AG08396 (cell line): ENCODE measurements at places on chromosomes 3 and 15.

GRCh38 chr15:98127586-98127985, 167.1 kb downstream of the ARRDC4 start:
- DNase-seq, result no peak

GRCh38 chr3:48248095-48248850, 7.4 kb downstream of the ZNF589 start:
- no peak for DNase-seq

DNA sequence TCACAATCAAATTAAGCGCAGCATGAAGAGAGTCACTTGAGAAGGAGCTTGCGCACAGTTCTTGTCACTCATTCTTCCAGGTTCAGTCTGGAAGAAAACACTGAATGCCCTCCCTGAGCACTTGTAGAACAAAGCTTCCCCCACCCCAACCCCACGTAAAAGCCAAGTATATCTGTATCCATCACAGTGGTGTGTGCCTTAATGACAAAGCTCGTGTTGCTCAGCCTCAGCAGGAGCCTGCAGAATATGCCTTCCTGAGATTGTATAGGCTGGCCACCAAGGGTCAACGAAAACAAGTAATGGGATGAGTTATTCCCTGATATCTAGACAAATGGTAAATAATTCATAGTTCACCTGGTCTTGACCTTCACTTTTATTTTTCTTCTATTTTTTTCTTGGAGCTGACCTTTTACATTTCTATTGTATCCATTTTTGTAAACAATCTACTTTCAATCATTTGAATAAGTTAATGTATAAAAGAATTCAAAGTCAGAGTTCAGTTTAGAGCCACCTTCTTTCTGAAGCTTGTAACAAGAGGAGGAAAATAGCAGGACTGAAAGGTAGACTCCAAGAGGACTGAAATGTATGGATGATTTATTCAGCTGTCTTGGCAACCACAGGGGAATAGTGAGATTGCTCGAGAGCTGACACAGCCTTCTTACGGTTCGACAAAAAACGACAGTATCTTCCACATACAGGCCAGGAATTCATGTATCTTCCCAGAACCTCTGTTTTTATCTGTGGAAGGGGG, 405.5 kb upstream of the TPM1 start:
- DNase-seq, result no peak

DNA sequence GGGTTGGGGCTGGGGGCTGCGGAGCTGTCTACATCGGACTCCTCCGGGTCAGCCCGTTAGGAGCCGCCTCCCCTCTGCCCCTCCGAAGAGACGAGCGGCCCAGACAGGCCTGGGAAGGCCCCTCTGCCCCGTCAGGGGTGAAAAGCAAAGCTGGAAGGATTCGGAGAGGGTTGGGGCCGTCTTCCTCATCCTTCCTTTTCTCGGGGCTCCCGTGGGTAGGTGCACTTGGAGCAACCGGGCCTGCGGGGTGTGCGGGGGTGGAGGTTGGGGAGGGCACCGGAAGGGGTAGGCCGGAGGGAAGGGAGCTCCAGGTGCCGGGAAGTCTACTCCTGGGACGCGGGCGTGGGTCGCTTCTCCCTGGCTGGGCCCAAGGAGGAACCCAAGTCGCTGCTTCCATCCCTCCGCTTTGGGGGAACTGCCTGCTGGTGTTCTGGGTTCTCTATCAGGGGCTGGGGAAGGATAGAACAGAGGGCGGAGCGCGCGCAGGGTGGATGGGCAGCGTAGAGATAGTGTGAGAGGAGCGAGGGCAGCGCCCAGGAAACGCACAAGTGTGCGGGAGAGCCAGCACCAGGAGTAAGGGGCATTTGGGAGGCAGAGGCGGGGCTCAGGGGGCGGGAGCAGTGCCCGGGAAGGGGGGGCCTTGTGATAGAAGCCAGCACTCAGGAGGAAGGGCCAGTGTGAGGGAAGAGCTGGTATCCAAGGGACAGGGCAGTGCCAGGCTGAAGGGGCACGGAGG, 590 bp downstream of the POLR2H start:
- DNase-seq, result peak; percentile 78

GRCh38 chr3:13112521-13113345, 39.5 kb upstream of the IQSEC1 start:
- DNase-seq, result no peak

DNA sequence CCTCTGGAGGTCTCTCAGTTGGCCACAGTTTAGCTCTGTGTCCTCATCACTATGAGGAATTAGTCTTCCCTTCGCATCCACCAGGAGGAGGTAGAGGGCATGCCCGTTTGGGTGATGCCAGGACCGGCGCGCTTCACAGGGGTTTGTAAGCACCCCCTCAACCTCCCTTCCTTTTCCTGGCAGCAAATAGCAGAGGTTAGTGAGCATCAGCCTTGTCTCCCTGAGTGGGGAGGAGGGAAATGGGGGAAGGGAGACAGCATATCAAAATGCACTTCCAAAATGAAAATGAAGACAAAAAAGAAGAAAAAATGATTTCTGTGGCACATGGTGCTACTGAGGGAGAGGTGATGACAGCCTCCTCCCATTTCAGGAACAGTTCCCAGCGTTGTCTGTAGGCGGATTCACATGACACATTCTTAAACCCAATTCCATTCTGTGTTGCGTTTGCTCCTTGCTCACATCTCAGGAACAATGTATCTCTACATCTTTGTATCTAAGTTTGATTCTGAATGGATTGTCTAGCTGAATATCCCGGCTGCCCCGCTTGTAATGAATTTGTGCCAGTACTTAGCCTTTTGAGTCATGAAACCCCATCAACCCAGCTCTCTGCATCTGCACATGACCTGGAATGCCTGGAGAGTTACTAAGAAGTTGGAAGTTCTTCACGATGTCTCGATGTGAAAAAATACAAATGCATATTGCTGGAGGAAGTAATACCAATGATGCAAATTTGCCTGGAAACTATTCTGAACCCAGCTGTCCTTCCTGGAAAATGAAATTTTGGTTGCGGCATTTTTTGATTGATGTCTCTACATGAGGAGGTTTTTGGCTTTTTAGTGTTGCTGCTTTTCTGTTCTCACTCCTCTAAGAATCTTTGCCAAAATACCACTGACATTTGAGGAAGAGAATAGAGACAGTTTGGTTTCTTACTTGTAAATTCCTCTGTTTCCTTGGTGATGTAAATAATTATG, 45.2 kb downstream of the TYRO3 start:
- peak; percentile 72 for DNase-seq

- DNase-seq, result no peak
These were observed 179.6 kb downstream of the NSMCE3 start for GRCh38 chr15:29089731-29090616.

GRCh38 chr3:141959589-141960554, 83.4 kb downstream of the ATP1B3 start:
- peak; percentile 60 for DNase-seq

DNA sequence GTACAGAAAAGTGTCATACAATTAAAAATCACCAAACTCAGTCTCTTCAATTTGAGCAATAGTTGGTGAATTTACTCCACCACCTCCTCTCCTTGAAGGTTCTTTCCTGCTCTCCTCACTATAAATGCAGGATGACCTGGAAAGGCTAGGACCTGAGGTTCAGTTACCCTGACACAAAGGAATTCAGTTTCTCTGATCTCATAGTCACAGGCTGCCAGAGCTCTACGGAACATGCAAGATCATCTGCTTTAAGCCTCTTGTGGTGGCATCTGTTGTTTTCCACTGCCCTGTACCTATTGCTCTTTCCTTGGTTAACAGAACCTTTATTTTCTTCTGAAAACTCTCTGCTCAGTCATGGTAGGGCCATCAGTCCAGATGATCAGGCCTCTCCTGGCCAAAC, 4.9 kb upstream of the TP63 start:
- no peak for DNase-seq

DNA sequence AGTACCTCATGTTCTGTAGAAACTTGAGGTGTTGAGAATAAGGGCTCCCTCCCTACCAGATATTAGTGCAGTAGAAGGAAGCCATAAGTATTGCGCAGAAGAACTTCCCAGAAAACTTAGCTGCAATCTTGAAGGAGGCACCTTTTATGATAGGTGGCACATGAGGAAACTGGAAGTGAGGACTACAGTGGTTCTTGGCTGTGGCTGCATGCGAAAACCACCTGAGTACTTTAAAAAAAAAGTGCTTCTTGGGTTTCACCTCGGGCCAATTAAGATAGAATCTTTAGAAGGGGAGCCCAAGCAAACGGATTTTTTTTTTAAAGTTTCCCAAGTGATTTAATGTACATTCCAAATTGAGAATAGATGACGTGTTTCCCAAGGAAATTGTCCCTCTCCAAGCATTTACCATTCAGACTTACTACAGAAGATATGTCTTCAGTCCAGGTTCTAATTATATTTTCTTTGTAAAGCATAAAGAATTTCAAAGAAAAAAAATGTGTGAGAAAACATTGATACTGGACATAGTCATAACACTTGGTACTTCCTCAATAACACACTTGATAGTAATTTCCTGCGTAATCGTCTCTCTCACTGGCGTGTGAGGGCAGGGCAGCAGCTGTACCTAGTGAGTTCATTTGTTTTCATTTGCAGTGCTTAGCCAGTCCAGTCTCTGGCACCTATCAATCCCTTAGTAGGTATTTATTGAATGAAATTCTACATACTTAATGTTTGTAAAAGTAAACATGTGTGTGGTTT, 12.3 kb upstream of the NR1I2 start:
- no peak for DNase-seq

GRCh38 chr3:161028555-161029153, 76.5 kb downstream of the B3GALNT1 start:
- DNase-seq, result no peak

DNA sequence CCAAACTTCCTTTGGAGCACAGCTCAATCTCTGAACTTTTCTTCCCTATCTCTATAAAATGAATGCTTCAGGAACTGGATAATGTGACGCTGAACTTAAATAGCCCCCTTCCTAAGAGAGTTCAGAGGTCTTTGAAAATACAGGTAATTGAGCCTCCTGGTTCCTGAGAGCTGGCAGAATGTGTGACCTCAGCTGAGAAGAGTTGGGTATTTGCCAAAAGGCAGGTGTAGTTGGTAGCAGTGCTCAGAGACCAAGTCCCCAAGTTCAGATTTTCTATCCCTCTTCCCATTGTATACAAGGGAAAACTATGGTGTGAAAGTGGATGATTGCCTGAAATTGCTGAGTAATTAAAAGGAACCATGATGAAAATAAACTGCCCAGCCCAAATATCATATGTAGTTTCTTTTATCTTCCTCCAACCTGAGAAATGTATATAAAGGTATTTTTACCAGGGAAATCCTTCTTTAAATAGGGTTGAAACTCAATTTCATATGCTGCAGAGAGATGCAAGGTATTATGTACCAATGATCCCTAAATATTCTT, 154.6 kb upstream of the ICE2 start:
- DNase-seq, result no peak

- no peak for DNase-seq
These were observed 129.0 kb upstream of the ARHGEF3 start for GRCh38 chr3:56930706-56931105.

DNA sequence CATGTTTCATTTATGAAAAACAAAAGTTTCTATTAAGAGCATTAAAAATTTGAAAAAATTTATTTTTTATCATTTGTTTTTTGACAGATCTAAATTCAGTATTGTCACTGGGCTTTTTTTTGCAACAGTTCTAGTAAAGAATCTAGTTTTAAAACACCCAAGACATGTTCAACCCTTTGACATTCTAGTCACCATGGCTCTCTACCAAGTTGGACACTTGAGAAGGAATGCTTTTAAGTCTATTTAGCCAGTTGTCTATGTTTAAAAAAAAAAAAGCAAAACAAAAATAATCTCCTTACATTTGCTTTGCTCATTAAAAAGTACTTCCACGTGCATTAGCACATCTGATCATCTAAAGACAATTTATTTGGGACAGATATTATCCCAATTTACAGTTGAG, 417.5 kb downstream of the RSL24D1 start:
- no peak for DNase-seq

GRCh38 chr15:85401108-85401774, 20.8 kb downstream of the AKAP13 start:
- DNase-seq, result no peak

DNA sequence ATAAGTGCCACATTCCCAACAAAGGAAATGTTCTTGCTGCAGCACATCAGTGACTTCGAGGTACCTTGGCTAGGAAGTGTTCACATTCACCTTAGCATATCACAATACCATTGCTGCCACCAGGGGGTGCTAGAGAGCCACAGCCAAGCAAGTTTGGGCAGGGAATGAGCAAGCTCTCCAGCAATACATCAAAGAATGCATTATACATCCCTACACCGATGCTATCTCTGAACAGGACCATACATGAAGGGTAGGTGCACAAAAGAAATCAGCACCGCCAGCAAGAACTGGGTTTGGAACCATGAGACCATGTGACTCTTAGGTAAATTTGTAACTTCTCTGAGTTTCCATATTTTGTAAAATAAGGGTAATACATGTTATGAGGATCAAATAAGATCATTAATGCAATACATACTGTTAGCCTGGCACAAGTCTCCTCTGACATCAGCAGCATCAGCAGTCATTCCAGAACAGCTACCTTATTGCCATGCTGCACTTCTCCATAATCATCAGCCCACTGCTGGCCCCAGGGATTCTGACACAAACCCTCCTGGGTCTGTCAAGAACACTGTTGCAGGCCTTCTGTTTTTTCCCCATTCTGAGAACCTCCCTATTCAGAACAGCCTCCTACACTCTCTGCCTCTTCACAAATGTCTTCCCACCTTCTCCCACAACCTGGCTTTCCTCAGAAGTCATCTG, 37.5 kb downstream of the RYK start:
- peak; percentile 69 for DNase-seq

DNA sequence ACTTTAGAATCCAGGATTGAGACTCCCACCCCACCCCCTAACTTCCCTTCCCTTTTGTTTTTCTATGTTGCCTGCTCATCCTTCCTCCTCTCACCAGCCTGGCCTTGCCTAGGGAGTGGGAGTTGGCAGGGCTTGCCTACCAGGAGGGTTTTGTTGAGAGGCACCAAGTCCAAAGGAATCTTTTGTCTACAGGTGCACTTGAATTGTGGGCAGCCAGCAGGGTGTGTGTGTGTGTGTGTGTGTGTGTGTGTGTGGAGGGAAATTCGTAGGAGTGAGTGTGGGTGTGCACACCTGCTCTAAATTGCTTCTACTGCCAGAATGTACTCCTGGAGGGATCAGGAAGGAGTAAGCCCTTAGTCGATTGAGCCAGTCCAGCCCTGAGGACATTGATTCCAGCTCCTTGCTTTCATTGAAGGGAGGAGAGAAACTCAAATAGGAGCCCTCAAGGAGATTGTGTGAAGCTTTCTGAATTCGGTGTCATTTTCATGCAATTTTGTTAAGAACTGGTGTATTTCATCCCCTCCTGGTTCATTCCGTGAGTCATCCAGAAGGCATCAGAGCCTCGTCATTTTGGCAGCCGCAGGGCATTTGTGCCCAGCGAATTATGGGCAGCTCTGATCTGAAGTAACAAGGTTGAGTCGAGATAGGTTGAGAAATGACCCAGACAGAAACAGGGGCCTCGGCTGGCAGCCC, 112.1 kb downstream of the SLCO3A1 start:
- DNase-seq, result peak; percentile 28
